ENCODE measurements at places on chromosomes 5 and 9.

DNA sequence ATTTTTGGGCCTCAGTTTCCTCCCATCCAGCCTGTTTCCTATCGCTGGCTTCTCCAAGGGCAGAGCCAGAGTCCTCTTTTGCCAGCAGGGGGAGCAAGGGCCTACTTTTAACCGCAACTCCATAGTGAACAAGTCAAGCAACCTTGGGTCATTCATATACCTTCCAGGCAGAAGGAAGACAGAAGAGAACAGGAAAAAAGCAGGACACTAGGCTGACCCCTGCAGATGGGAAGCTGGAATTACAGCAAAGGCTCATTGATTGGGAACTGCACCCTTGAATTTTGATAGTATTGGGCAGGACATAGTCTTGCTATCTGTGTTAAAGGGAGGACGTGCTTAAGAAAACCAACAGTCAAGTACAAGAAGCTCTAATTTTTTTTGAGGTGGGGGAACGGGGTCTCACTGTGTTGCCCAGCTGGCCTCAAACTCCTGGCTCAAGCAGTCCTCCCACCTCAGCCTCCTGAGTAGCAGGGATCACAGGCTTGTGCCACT lies 30.1 kb downstream of the QRFP start:
- peak; percentile 64 for DNase-seq

GRCh38 chr5:96730586-96730985 lies 68.4 kb downstream of the CAST start:
- DNase-seq = no peak

GRCh38 chr5:130323804-130324454 lies 419.7 kb downstream of the CHSY3 start:
- no peak for DNase-seq

GRCh38 chr5:142841511-142842265 lies 71.5 kb downstream of the ARHGAP26 start:
- no peak for DNase-seq

DNA sequence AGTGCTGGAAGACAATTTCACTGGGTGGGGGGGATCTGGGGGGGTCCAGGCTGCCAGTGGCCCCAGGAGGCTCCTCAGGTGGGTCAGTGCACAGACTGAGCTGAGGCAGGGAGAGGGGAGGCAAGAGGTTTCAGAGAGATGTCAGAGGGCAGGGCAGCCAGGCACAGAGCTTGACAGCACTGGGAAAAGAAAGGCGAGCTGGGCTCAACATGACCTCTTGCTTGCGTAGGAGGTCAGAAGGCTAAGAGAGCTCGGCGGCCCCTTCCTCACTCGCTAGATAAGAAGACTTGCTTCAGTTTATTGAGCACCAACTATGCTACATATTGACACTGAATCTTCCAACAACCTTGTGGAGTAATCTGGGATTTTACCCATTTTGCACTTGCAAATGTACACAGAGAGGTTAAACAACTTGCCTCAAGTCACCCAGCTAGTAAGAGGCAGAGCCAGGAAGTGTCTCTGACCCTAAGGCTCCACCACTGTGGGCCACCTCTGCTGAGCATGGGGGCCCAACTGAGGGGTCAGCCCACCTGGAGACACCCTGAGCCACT lies 3.5 kb downstream of the PDLIM7 start:
- no peak for DNase-seq

GRCh38 chr9:94586814-94587213 lies 6.8 kb downstream of the FBP2 start:
- DNase-seq = no peak

- no peak for DNase-seq
Measured at GRCh38 chr9:1125741-1126140, 75.6 kb downstream of the DMRT2 start.

DNA sequence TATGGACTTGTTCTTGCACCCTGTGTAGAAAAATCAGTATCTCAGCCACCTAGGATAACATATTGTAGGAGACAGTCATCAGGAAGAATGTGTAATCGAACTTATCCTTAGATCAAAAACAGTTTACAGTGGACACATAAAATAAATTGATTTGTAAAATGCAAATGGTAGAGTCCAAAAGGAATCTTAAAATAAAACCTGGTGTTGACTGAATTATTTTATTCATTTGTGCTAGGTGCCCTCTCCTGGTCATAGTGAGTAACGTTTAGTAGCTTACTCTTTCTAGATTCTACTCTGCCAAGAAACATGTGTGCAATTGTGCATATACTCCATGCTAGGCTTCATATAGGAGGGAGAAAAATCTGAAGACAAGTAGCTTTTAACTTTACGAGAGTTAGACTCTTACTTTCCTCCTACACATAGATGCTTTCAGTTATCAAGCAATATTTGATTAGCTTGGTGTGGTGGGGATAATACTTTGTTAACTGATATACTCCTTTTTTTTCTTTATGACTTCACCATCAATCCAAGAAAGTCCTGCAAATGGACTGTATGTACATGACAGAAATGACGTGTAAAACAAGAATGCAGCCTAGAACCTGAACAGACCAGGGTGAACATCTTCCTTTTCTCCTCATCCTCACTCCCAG lies 23.7 kb upstream of the LOX start:
- no peak for DNase-seq

DNA sequence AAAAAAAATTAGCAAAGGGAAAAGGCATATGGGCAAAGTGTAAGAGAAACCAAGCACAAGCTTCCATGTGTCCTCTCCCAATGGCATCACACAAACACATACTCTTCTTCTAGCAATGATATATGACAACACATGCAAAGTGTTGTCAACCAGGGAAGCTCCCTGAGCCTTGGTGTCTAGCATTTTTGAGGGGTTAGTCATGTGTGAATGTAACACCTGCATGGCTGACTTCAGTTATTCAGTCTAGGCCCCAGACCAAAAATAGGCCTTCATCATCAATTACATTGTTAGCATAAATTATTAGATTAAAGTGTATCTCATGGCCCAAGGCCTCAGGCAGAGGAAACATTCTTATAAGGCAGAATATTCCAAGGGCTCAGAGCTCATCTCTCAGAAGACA lies 450.0 kb downstream of the TLE1 start:
- no peak for DNase-seq

GRCh38 chr9:86349271-86349670 lies 4.9 kb downstream of the TUT7 start:
- DNase-seq = no peak

DNA sequence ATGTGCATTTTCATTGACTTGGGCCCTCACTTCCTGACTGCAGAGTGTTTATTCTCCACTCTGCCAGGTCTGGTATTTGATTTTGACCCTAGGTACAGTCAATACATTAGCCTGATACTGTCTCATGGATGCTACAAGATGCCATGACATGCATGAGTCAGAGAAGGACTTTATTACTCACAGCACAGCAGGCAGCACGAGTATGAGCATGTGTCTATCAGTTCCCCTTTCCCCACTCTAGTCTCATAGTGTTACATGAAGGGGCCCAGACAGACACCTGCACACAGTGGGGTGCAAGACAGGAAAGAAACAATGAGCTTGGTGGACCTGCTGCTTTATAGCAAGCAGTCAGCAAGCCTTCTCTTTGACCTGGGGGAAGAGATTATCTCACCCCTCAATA lies 19.6 kb downstream of the ITGA2 start:
- DNase-seq = peak; percentile 13

DNA sequence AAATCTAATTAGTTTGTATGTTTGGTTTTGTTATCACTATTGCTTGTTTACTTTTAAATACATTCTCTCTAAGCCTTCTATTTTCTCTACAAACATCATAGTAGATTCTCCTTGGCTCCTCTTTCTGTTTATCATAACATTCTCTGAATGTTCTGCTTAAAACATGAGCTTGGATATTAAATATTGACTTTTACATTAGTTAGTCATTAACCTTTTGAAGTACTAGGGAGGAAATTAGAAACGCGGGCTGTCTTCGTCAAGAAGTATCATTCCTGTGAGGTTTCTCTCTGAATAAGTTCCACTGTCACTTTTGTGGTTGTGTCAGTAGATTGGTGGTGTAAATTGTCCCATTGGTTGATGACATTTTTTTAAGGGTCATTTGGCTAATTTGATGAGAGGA lies 821.5 kb downstream of the EFNA5 start:
- DNase-seq = no peak

GRCh38 chr9:75083188-75083970 lies 4.6 kb downstream of the NMRK1 start:
- DNase-seq = peak; percentile 39

- no peak for DNase-seq
Measured at GRCh38 chr5:150895431-150896428, 9.1 kb downstream of the ZNF300 start.

DNA sequence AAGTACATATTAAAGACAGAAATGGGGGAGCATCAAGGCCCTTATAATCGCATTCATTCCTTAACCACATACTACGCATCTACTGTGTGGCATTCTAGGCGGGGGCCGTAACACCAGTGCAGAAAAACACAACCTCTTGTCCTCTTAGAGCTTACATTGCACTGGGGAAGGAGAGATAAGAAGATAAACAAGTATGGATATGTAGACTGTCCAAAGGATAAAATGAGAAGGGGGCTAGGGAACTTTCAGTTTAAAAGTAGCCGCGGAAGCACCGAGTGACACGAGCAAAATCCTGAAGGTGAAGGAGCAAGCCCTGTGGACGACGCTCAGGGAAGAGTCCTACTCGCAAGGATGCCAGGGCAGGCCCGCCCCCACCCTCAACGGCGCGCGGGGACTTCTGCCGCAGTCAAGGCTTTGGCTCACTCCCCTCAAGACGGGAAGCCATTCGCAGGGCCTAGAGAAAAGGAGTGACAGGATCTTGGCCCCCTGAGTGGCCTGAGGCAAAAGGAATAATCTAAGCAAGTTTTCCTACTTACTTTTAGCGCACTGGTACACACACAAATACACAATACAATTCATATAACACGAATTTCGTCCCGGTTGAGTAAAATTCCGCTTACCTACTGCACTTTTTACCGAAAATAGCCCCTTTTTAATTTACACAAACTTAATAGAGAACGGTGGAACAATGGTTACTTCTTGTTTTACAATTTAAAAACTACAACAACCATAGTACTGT lies 1.3 kb upstream of the NIPBL start:
- peak; percentile 54 for DNase-seq
